ENCODE measurements at places on chromosomes 3 and 15. TPM values are rescaled to one million over a fixed set of nuclear protein-coding genes. Genes with fewer than 3 reads are reported as not detected.

DNA sequence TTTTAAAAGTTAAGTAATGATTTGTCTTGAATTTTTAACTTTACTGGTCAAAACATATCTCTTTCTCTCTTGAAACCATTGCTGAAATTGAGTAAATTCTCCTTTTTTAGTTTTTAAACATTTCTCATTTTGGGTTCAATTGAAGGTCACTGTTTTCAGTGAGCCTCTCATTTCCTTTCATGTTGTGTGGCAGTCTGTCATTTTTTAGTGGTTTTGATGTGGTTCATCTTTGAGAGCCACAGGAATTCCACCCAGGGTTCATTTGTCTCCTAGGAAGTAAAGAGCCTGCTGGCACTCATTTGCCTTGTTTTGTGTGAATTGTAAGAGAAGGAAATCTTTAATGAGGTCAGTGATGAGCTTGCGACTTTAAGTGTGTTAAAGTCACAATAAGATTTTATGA lies 10.4 kb downstream of the CLDN11 start:
- no peak for DNase-seq

DNA sequence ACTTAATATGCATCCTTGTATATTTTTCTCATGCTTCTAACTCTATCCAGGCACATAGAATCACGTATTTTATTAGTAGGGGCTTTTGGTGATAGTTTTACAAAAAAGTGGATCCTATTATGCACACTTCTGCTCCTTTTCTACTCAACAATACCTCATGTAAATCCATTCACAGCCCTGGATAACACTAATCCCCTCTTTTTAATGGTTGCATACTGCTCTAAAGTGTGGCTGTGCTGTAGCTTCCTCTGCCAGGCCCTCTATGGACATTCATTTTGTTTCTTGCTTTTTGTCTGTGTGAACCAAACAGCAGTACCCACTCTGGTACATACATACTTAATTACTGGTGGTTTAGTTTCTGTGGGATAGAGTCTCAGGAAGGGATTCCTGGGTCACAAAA lies 51.3 kb upstream of the SCAANT1 start:
- DNase-seq: no peak

DNA sequence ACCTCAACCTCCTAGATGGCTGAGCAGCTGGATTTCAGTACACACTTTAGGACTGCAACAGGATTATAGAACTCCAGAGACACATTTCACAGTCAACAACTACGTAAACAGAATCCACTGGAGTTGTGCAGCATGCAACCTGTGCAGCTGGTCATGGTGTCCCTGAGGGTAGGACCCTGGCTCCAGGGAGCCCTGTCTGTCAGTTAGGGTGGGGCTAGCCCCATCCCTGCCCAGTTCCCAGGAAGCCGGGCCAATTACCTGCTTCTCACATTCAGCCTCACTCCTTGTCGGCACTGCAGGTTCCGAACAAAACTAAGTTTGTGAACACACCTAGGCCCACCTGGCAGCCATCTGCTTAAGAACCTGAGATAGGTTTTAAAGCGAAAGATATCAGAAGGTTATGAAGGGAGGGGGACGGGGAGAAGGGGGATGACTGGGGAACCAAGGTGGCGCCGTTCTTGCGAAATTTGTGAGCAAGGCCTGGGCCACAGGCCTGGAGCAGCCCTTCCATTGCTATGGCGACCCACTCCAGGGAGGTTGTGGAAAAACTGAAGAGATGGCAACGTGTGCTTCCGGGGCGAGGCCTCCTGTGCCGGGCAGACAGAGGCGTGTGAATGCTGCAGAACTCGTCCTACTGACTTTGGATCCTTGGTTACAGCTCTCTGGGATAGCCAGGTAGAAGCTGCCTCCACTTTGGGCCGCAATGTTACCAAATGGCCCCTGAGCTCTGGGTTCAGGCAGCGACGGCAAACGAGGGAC lies 25.3 kb downstream of the ACSBG1 start:
- DNase-seq: no peak

DNA sequence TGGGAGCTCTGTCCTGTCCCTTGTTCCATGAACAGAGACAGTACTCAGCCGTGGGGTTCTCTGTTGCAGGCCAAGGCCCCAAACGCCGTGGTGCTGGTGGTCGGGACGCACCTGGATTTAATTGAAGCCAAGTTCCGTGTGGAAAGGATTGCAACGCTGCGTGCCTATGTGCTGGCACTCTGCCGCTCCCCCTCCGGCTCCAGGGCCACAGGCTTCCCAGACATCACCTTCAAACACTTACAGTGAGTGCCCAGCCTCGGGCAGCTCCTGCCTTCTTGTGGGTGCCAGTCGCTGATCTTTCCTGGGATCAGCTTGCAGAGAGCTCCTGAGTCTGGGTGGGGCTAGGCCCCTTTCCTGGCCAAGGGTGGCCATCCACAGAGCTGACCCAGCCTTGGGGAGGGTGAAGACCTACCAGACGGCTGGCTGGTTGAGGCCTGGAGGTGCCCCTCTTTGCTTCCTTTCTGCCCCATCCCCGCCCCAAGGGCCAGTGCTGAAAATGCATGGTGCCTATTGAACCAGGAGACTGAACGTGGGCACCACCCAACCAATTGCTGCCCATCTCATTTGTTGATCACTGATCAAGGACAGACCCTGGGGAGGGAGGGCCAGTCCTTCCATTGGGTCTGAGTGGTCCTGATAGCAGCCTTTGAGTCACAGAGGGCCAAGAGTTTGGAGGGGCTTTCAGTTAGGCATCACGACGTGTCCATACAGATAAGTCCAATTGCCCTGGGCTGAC lies 106.9 kb downstream of the LRRK1 start:
- DNase-seq: no peak

GRCh38 chr3:136294176-136294575 lies 44.0 kb downstream of the PCCB start:
- DNase-seq: no peak

GRCh38 chr3:171054921-171055320 lies 28.4 kb upstream of the SLC2A2 start:
- no peak for DNase-seq

- no peak for DNase-seq
Measured at GRCh38 chr3:144312702-144313101, 341.1 kb downstream of the DIPK2A start.

DNA sequence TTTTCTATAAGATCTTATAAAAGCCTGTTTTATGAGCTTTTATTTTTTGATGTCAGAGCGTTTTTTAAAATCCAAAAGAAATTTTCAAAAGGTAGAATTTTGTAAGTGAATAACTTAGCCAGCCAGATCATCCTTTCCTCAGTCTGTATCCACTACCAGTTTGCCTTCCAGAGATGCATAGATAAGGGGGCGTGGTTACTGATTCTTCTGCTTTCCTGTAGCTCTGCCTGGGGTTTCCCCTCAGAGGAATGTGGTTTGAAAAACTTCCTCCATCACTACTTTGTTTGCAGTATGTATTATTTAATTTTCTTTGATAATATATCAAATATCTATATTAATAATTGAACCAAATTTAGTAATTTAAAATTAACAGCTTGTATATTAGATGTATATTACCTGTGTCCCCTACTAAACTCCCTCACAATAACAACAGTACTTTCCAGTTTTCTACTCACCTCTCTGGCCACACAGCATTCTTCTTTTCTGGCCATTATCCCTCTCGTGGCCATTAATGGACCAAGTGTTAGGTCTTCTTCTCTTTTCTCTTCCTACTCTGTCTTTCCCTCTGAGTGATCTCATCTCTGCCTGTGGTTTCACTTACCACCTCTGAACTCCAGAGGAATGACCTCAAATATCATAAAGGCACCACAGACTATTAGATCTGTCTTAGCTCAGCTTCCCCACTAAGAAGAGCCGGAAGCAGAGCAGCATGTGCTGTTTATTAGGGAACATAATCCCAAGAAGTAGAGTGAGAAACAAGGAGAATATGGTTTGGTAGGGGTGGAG lies 239.7 kb downstream of the UBE2E2 start:
- DNase-seq: peak; percentile 57

GRCh38 chr3:139676108-139676507 lies 1.7 kb downstream of the NMNAT3 start:
- DNase-seq: no peak

DNA sequence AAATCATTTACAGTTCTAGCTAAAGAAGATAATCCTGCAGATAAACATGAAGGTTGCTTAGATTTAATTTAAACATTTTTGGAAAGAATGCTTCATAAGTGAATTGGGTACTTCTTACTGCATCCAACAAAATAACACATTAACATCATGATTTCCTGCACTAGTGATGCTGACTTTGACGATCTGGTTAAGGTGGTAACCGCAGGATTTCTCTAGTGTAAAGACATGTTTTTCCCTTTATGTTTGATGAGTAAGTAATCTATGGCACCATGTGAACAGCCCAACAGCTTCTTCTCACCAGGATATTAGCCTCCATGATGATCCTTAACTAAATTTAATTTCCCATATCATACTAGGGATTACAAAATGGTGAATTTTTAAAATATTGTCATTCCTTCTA lies 14.1 kb downstream of the SPPL2A start:
- DNase-seq: no peak

DNA sequence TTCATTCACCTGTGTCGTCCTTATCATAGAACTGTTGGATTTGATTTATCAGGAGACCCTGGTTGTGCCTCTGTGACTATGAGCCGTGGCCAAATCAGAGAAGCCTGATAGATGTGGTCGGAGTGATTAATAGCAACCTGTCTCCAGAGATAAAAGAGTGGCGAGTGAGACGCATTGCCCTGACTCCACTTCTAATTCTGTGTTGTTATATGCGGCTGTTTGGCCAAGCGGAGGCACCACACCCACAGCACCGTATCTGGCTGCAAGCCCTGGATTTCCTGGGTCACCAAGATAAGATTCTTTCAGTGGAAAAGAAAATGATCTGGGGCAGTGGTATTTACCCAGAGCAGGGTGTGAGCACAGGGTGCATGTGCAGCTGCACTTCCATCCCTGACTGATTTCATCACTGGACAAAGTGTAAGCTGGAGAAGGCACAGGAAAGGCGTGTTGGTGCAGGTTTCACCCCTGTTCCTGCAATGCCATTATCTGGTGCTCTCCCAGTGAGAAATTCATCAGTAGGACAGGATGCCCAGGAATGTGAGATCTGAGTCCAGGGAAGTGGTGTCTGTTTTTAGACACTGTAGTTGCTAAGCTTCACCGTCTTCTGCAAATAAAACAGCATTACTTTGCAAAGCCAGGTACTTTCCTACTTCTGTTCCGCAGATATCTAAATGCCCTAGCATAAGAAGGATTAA lies 84.6 kb downstream of the CD47 start:
- no peak for DNase-seq

DNA sequence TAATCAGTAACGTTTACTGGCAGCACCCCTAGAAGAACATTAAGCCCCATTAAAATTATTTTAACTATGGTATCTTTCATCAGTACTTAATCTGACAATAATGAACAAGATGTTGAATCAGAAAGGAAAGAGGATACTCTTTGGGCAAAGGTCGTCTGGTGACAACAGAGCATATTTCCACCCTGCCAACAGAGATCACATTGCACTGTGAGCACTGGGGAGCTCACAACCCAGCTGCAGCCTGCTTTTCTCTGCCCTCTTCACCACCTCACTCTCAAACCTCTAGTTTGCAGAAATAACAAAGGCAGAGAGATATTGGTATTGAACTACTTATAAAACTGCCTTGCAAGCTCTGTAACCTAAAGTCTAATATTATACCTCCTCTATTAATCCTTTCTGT lies 130.0 kb downstream of the FBN1 start:
- no peak for DNase-seq

- DNase-seq: no peak
Measured at GRCh38 chr15:52427804-52428203, 100.9 kb downstream of the MYO5A start.

DNA sequence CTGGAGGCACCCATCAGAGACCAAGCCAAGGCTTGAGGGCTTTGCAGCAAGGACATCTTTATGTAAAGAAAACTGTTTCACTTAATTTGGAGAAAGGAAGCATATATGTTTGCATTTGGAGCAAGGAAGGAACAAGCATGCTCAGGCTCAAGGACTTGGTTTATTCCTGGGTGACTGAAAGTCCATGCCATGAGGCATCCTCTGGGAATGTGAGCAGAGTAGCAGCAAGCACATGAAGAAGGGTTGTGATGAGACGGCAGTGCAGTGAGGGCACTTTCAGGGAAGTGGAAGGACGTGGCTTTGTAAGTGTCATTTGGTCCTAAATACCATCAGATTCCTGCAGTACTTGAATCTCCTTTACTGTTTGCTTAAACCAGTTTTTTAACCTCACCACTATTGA lies 26.8 kb downstream of the POLG start:
- no peak for DNase-seq

- DNase-seq: no peak
Measured at GRCh38 chr15:42190370-42190769, 17.7 kb downstream of the VPS39 start.

DNA sequence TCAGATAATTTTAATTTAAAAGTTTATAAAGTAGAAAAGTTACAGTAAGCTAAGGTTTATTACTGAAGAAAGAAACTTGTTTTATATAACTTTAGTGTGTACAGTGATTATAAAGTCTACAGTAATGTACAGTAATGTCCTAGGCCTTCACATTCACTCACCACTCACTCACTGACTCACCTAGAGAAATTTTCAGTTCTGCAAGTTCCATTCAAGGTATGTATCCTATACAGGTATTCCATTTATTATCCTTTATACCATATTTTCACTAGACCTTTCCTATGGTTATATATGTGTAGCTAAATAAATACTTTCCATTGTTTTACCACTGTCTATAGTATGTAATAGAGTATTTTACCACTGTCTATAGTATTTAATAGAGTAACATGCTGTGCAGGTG lies 33.2 kb upstream of the MME start:
- no peak for DNase-seq

- DNase-seq: no peak
Measured at GRCh38 chr3:141403576-141403975, 35.3 kb downstream of the ZBTB38 start.

DNA sequence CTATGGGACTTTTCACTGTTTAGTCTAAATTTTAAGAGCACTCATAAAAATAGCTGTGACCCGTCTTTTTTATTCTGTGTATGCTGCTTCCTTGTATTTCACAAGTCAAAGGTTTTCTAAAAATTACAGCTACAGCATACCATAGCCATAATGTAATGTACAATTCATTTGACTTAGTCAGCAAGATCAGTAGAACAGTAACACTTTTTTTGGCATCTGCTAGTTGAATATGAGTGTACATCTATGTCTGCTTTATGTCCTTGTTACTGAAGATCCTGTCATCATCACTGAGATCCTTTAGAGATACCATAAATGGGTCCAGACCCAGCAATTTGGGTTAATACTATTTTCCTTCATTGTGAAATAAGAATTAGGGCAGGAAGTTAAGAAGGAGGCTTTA lies 42.2 kb downstream of the CMSS1 start:
- no peak for DNase-seq

FBXW12 gene
- total RNA-seq: 0.37 TPM

NR2E3 gene
- not detected for total RNA-seq

HIGD2B gene
- total RNA-seq: 0.33 TPM

RLBP1 gene
- total RNA-seq: not detected

ZNF80 gene
- not detected for total RNA-seq

OXTR gene
- 0.82 TPM for total RNA-seq

CIDEC gene
- not detected for total RNA-seq

HGD gene
- not detected for total RNA-seq

GPR15 gene
- total RNA-seq: 29.8 TPM

GOLGA8R gene
- 0.74 TPM for total RNA-seq

Measured in OCI-LY7 (cell line).